ENCODE measurements at places on chromosomes 2 and 18.
A peak's percentile ranks its signal among the peaks of the same experiment; 100 is the strongest.

DNA sequence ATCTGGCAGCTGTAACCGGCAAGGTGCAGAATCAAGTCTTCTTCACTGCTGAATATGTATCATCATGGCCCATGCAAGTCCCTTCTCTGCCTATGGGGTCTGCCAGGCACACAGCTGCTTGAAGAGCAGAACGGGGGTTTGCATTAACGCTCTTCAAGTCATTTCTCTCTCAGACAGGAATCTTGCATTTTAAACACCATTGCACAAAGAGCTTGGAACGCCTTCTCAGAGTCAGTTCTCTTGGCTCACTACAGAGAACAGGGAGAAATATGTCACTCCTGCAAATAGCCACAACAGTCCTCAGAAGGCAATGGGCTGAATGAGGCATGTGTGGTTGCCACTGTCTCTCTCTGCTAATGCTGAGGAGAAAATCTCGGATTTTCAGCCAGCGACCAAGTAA, 2173.5 kb upstream of the PIK3C3 start:
- no peak for DNase-seq

DNA sequence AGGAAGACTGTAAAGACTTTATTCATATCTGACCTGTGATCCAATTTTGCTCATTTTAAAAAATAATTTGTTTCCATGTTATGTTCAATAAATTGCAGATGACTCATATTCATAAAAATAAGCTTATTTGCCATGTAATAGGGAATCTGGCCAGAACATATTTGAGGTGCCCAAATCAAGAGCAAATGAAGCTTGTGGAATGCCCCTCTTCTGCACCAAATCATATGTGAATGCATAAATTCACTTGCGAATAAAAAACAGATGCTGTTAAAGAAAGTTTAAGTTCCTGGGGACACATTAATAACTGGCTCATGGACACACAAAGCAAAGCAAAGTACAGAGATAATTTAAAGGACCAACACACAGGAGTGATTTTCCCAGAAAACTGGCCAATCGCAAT, 279.0 kb upstream of the CDH2 start:
- DNase-seq: no peak

- DNase-seq: no peak
These were observed 26.0 kb downstream of the SATB2 start for GRCh38 chr2:199431746-199432213.

DNA sequence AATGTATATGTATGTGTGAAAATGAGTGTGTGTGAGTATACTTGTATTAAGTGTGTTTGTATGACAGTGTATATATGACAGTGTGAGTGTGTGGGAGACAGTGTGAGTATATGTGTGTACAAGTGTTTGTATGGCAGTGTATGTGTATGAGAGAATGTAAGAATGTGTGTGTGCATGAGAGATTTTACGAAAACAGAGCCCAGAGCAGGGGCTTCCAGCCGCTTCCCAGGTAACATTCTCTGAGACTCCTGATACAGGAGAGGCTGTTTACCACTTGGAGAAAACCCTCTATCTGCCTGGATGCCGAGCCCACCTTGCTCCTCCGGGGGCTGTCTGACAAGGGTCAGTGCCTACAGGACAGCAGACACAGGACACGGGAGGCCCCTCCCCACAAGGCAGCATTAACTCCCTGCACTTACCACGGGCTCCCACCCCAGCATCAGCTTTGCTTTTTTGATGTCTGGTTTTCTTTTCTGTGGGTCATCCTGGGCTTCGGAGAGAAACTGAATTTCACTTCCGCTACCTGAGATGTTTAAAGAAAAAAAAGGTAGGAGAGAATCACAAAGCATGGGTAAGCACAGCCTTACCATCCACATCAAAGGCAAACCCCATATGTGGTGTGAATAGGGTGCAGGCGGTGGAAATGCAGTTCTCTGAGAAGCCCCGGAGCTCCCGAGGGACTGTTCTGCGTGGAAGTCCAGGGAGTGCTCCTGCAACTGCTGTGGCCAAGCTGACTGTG, 97.6 kb downstream of the UXS1 start:
- no peak for DNase-seq

- peak; percentile 81 for DNase-seq
These were observed 374.7 kb downstream of the LNPK start for GRCh38 chr2:175627405-175627804.

DNA sequence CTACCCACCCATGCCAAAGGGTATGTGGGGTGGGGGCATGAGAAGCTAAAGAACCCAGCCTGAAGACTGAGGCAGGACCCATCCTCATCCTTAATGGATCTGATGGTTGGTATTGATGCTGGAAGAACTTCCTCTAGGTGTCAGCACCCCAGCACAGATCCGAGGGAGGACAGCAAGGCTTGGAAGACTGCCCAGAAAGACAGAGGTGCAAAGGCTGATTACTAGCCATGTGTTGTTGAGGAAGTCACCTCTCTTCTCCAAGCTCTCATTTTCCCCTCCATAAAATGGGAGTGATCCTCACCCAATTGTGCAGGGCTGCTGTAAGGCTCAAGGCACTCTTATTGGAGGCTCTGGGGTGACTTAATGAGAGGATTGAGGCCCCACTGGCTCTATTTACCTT, 256.5 kb downstream of the CELF4 start:
- DNase-seq: no peak

DNA sequence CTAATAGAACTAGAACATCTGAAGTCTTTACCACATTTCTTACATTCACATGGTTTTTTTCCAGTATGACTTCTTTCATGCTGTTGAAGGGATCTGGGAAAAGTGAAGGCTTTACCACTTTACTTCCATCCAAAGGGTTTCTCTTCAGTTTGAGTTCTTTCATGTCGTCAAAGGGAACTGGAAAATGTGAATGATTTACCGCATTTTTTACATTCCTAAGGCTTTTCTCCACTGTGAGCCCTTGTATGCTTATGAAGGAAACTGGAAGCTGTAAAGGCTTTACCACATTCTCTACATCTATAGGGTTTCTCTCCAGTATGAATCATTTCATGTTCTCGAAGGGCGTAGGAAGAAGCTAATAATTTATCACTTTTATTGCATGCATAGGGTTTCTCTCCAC, 46.7 kb downstream of the NBEAL1 start:
- no peak for DNase-seq

DNA sequence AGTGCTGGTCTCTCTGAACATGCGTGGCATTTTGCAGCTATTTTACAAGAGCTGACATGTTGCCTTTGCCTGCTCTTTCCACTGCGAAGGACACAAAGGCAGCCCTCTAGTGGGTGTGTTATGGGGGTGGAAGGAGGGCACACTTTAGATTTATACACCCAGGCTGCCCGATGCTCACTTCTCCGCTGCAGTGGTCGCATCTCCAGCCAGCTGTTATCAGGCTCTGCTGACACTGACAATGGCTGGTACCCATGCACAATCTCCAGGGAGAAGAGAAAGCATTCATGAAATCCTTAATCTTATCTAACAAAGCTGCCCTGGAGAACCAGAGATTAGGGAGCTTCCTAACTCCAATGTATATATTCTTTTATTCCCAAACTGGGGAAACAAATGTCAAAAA, 113.5 kb downstream of the EPHA4 start:
- no peak for DNase-seq

DNA sequence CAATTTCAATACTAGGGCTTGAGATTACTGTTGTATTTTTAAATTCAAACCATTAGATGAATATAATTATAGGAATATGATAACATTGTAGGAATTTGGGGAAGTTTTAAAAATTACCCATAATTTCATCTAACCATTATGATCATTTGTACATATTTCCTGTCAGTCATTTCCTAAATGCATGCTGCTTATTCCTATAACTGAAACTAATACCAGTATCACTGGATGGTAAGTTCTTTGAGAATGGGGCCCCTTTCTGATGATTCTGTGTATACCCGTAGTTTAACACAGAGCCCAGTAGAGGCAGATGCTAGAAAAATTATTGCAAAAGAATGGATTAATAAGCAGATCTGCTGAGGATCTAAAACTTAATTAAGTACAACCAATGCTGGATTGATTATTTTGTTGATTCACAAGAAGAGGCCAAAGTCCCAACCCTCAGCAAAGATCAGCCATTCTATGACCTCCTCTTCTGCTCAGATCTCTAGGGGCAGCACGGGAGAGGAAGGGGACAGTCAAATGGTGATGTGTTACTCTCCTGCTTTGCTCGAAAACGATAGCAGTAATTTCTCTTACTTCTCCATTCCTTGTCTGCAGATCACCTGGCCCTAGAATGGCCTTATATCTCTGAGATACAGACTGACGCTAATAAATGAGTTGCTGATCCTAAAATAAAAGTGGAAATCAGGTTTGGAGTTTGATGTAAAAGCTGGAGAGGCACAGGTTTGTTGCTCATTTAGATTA, 69.5 kb upstream of the PELI1 start:
- DNase-seq: no peak

GRCh38 chr2:37656512-37657423, 14.7 kb downstream of the CDC42EP3 start:
- DNase-seq: no peak

GRCh38 chr2:59998324-59998723, 555.1 kb downstream of the BCL11A start:
- DNase-seq: no peak

GRCh38 chr2:145055651-145056050, 535.7 kb upstream of the ZEB2 start:
- DNase-seq: no peak

DNA sequence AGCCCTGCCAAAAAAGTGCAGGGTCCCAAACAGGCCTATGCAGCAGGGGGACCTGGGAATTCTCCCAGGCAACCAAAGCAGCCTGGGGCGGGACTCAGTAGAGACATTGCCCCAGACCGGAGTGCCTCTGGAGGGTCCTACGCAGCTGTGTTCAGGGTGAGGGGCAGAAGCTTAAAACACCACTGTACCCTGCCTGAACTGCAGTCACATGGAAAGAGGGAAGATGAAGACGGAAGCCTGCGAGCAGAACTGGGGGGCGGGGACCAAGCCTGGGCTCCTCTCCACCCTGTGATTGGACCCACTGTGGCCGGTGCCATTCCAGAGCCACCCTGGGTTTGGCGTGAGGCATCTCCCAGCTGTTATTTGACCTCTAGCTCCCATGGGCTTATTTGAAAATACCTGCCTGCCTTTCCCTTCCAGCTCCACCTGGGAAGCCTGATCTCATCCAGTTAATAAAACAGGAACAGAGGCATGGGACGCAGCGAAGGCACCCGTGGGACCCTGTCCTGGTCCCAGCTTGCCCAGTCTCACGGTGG, 183.1 kb downstream of the SMAD2 start:
- DNase-seq: no peak

- DNase-seq: no peak
These were observed 10.7 kb downstream of the TFPI start for GRCh38 chr2:187543488-187543887.

DNA sequence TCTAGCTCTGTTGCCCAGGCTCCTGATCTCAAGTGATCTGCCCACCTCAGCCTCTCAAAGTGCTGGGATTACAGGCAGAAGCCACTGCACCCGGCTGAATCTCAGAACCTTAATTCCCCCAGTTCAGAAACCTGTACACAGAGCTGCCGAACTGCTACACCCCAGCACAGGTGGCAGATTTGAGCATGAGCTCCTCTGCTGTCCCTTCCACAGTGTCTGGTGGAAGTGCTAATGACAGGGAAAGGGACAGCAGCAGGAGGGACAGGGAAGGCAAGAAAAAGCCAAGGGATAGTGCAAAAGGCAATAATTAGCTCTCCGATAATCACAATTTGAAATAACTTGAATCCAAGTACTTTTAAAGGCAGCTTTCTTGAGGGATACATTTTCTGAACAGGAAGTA, 211.4 kb upstream of the ZNF521 start:
- DNase-seq: no peak

GRCh38 chr2:238853218-238853617, 5.3 kb downstream of the TWIST2 start:
- DNase-seq: no peak

- DNase-seq: no peak
These were observed 38.0 kb upstream of the ACVR2A start for GRCh38 chr2:147806846-147807245.

GRCh38 chr18:60017371-60017770, 117.6 kb downstream of the PMAIP1 start:
- no peak for DNase-seq

DNA sequence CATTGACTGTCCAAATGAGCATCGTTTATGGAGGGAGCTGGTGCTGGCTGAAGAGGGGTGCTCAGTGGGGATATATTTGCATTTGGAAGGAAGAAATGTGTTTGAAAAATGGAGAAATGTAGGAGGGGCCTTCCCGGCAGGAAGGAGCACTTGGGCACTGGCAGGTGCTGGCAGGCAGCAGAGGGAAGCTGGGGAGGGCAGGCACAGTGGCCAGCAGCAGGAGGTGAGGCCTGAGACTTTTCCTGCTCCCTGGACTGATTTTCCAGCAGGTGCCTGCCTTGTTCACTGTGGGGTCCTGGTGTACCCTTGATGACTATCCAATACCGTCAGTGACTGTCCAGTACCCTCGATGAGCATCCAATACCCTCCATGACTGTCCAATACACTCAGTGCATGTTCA, 20.8 kb upstream of the HPCAL1 start:
- DNase-seq: no peak

DNA sequence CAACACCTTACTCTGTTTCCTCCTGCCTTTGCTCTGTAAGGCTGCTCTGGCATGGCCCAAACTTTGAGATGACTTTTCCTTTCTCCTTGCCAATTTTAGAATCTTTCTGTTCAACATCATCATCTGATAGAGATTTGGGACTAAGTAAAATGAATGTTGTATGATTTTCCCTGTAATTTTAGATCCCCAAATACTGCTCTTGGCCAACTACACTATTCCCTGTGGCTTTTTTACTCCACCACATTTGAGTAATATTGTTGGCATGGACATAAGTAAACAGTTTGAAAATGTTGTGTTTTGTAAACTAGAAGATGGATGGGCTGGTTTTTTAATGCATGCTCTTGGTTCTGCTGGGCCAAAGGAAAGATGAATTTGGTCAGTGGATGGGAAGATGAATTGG, 12.1 kb downstream of the LTBP1 start:
- DNase-seq: no peak

- no peak for DNase-seq
These were observed 64.9 kb downstream of the CHST9 start for GRCh38 chr18:27120246-27120645.

DNA sequence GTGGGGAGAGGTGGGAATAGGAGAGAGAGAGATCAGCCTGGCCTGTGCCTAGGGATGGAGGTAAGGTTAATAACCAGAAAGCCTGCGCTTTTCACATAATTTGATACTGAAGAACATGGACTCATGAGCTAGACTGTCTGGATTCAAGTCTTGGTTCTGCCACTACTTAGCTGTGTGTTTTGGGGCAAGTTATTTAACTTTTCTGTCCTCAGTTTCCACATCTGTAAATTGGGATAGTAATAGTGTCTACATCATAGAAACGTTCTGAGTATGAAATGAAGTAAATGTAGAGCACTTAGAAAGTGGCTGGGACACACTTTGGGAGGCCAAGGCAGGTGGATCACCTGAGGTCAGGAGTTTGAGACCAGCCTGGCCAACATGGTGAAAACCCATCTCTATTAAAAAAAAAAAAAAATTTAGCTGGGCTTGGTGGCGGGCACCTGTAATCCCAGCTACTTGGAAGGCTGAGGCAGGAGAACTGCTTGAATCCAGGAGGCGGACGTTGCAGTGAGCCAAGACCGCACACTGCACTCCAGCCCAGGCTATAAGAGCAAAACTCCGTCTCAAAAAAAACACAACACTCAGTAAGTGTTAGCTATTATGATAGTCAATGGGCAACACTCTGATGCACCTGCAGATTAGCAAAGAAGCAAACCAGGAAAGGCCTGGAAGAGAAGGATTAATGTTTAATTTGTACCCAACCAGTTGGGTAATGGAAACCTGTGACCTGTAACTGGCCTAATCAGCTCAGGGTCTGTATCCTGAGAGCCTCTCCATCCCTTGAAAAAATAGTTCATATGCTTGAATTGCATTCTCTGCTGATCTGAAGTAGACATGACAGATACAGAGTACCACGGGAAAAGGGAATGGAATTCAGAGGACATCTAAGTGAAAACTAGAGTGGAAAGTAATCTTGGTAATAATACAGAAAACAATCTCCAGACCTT, 6.8 kb downstream of the GALM start:
- DNase-seq: no peak
